ENCODE measurements at places on chromosomes 7 and 10.

GRCh38 chr7:19020062-19020461 lies 97.4 kb downstream of the TWIST1 start:
- DNase-seq, result no peak

GRCh38 chr7:26681819-26682418 lies 182.5 kb downstream of the SKAP2 start:
- DNase-seq, result no peak

DNA sequence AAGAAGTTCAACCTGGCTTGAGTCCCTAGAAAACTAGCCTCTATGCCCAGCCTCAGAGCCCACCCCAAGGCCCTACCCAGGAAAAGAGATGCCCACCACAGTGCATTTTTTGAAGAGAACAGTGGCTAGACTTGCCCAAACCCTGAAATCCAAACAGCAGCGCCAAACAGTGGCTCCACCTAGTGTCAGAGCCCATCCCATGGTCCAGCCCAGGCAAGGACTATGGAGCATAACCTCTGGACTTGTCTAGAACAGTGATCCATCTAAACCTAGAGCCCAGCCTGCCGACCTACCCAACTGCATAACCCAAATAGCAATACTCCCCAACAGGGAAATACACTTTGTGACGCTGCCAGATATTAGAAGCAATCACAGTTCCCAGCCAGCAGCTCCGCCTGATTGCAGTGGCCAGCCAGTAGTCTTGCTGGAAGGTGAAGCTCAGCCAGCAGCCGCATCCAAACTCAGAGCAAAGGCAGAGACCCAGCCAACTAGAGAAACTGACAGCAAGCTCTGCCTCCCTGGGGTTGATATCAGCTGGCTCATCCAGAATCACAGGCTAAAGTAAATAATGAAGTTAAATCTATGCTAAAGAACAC lies 44.5 kb downstream of the HBP1 start:
- DNase-seq, result no peak

DNA sequence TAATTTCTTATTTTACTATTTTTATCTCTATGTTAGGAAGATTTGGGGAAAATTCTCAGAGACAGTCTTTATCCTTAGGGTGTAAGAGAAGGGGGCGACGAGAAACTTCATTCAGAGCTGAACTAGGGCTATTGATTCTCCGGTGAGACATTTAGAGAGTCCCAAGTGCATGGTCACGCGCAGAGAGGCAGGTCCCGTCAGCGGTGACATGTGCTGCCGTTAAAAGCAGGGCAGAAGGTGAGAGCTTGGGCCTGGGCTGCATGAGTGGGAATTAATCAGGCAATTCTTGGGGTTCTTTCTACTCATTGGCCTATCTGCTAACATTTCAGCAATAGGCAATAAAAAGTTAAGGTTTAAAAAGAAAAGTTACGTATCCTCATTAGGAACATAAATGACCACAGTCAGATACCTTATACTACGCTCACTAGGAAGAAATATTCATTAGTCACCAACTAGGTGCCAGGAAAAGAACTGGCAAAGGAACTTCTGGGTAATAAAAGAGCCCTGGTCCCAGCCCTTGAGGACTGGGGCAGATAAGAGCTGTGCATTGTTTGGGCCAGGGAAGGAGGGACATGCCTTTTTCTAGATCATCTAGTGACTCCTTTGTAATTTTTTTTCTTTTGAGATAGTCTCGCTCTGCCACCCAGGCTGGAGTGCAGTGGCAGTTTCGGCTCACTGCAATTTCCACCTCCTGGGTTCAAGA lies 21.2 kb downstream of the PRKCQ start:
- DNase-seq, result no peak

- DNase-seq, result peak; percentile 90
Measured at GRCh38 chr10:93180482-93180931, 106.8 kb downstream of the CYP26A1 start.
